ENCODE measurements at places on chromosomes 5 and 9.

DNA sequence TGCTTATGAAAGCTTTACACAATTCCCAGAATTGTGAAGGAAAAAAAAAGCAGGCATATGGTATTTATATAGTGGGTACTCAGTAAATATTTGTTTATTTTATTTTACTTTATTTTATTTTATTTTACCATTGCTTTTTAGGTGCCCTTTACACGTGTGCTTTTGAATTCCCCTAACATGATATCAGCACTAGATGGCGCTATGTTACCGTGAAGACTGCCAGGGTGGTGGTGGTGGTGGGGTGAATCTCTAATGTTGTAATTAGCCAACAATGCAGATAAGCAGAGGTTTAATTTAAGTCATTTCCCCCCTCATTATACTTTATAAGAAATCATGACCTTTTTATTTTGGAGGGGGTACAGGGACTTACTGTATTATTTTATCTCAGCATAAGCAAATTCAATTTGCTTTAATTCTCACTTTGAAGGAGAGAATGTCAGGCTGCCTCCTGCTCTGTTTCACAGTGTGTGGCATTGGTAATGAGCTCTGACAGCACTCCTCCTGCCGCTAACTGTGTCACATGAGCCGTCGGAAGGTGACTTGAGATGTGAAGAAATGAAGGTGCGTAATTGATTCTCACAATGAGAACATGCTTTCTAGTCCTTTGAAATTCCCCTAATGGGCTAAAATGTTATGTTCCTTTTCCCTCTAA lies 165.6 kb downstream of the YTHDC2 start:
- no peak overlapping the region for H3K27ac ChIP-seq
- H3K27me3 ChIP-seq = no peaks in the 10 kb centered on the region
- no peaks in the 10 kb centered on the region for H3K36me3 ChIP-seq
- peak; percentile 66 for DNase-seq

DNA sequence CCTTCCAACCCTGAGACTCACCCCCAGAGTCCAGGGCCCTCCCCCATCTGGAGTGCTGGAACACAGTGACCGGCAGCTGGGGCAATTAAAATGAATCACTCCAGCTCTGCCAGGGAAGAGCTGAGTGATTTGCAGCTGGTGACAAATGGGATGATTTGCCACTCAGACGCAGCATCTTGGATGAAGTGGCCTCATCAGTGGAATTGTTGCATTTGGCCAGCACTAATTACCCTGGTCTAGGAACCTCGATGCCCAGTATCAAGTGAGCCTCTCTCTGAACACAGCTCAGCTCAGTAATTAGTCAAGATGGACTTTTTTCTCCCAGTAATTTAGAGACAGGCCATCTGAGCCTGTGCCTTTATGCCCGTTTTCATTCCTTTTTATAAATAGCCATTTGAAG lies 259.5 kb downstream of the GRIA1 start:
- no peak for DNase-seq
- no peaks in the 10 kb centered on the region for H3K36me3 ChIP-seq
- peaks cover 5% of the 10 kb centered on the region for H3K4me1 ChIP-seq
- no peak overlapping the region for H3K4me3 ChIP-seq

- no peak for DNase-seq
- H3K36me3 ChIP-seq = no peaks in the 10 kb centered on the region
- H3K4me3 ChIP-seq = no peak overlapping the region
Observed at GRCh38 chr9:106783121-106783520, 79.8 kb upstream of the ZNF462 start.

- H3K36me3 ChIP-seq = no peaks in the 10 kb centered on the region
- peaks cover 45% of the 10 kb centered on the region for H3K27me3 ChIP-seq
- H3K4me3 ChIP-seq = no peak overlapping the region
- H3K27ac ChIP-seq = no peak overlapping the region
- peaks cover 13% of the 10 kb centered on the region for H3K4me1 ChIP-seq
Observed at GRCh38 chr5:2738700-2739359, 12.6 kb downstream of the IRX2 start.

GRCh38 chr5:173825215-173825865 lies 62.8 kb upstream of the CPEB4 start:
- H3K4me1 ChIP-seq = peaks cover 17% of the 10 kb centered on the region
- H3K4me3 ChIP-seq = no peak overlapping the region
- no peak overlapping the region for H3K27ac ChIP-seq
- no peaks in the 10 kb centered on the region for H3K36me3 ChIP-seq
- H3K27me3 ChIP-seq = no peaks in the 10 kb centered on the region

DNA sequence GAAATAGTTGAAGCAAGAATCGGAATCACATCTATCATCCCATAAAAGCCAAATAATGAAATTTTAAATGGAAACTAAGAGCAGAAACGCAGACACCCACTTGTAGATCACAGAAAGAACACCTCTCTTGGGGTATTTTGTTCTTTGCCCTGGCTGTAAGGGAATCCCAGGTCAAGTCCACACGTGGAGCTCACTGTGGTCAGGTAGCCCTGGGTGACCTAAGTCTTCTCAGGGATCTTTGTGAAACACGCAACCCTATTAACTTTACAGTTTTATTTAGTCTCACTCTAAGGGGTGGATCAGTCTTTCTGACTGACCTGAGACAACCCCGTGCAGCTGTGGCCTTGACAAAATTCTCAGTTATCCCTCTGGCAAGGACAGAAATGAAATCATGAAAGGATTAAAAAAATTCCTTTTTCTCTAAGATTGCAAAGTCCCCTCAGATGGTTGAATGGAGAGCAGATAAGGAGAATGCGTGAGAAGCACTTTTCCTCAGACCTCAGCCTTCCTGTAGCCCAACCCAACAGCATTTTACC lies 111.6 kb downstream of the NREP start:
- H3K4me3 ChIP-seq = no peak overlapping the region
- no peaks in the 10 kb centered on the region for H3K36me3 ChIP-seq
- no peak for DNase-seq
- H3K27ac ChIP-seq = no peak overlapping the region
- H3K27me3 ChIP-seq = no peaks in the 10 kb centered on the region
- H3K4me1 ChIP-seq = no peaks in the 10 kb centered on the region

GRCh38 chr9:68457803-68458202 lies 82.9 kb downstream of the TMEM252 start:
- H3K4me1 ChIP-seq = no peaks in the 10 kb centered on the region
- H3K4me3 ChIP-seq = no peak overlapping the region
- H3K27me3 ChIP-seq = peaks cover 6% of the 10 kb centered on the region
- no peak overlapping the region for H3K27ac ChIP-seq
